Urinary bladder (tissue), 4 donors: ENCODE measurements at places on chromosomes 1 and 21. TPM values are rescaled to one million over a fixed set of nuclear protein-coding genes. Genes with fewer than 3 reads are reported as not detected.

The DNAJC8 gene
- polyA plus RNA-seq: 105 TPM

- no peak for DNase-seq
These were observed 183.8 kb downstream of the DHRS3 start for GRCh38 chr1:12434174-12434573.

DNA sequence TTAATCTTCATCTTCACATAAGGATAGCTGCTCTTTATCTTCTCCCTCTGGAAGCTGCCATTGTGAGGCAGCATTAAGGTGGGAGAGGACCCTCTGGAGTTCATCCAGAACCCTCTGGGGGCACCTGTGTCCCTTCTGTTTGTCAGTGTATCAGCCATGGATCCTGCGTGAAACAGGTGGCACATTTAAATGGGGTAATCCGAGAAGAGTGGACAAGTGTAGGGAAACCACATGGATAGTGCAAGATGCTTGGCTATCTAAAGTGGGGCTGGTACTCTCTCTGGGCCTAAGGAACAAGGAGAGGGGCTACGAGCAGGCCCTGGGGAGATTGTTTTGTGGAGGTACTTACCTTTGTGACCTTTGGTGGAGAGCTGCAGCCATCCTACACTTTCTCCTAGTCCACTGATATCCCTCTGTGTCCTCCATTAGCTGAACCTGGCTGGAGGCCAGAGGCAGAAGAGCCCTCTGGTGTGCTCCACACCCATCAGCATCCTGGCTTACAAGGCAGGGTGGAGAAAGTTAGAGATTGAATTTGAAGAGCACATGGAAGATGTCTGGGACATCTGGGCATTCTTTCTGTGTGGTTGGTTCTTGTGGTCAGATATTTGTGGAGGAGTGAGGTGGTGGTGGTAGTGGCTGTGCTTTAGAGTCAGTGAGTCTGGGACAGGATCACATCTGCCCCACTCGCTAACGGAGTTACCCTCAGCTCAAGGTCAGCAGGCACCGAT is 117.7 kb downstream of the FGGY start:
- no peak for DNase-seq

DNA sequence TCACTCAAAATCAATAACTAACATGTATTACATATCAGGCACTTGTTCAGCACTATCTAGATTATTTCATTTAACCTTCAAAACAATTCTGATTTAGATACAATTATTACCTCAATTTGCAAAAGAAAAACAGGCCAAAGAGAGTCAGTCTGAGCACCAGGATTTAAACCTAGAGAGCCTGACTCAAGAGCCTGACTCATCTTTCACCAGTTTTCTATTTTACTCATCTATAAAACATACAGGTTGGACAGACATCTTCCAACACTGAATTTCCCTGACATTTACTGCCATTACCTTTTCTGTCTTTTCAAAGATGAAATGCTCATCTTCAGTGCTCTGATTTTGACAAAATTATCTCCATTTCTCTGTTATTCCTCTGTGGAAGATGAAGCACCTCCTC is 116.5 kb downstream of the MRPL39 start:
- no peak for DNase-seq

- DNase-seq: no peak
These were observed 1.6 kb upstream of the PANK4 start for GRCh38 chr1:2528016-2528415.

- DNase-seq: no peak
These were observed 264.6 kb downstream of the HHIPL2 start for GRCh38 chr1:222283147-222283768.
